Activated naive CD4-positive, alpha-beta T cell (primary cell): ENCODE measurements at places on chromosomes 3 and 15.

GRCh38 chr3:127167315-127168043, 25.5 kb upstream of the PRR23E start:
- no peak for DNase-seq

- DNase-seq = no peak
These were observed 13.6 kb upstream of the NANOGP8 start for GRCh38 chr15:35098737-35099136.

GRCh38 chr3:17573396-17573795, 169.0 kb downstream of the TBC1D5 start:
- no peak for DNase-seq

- DNase-seq = no peak
These were observed 27.2 kb downstream of the OXSM start for GRCh38 chr3:25817107-25817506.

- no peak for DNase-seq
These were observed 4.9 kb downstream of the TM6SF1 start for GRCh38 chr15:83112233-83112955.

GRCh38 chr15:39252134-39252470, 328.8 kb upstream of the THBS1 start:
- no peak for DNase-seq

GRCh38 chr3:154972951-154973350, 107.2 kb upstream of the MME start:
- no peak for DNase-seq

GRCh38 chr3:72093270-72093991, 308.5 kb upstream of the PROK2 start:
- DNase-seq = no peak

DNA sequence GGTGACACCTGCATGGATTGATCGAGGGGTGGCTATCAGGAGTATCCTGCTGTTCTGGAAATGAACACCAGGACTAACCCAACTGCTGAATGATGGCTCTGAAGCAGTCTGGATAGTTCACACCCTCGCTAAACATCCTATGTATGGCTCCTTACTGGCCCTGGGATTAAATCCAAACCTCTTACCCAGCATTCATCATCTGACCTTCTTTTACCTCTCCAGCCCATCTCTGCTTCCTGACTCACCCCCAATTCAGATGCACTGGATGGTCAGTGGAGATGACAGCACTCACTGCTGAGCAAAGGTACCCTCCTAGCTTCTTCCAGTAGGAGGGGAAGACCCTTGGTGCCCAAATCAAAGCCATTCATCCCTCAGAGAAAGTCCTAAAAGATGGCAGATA, 235.2 kb upstream of the TRIM42 start:
- no peak for DNase-seq

DNA sequence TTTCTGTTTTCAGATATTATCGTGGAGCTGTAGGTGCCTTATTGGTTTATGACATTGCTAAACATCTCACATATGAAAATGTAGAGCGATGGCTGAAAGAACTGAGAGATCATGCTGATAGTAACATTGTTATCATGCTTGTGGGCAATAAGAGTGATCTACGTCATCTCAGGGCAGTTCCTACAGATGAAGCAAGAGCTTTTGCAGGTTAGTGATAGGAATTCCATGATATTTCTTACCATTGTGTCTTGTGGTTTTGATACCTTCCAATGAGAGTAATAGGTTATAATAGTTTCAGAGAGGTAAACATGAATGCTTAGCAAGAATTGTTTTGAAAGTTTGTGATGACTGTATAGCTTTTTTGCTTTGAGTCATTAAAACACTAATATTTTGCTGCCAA, 8.5 kb downstream of the RAB11A start:
- DNase-seq = no peak

GRCh38 chr3:87333393-87333892, 57.1 kb upstream of the POU1F1 start:
- no peak for DNase-seq
